ENCODE measurements at places on chromosomes 7 and 10. TPM values are rescaled to one million over a fixed set of nuclear protein-coding genes. Genes with fewer than 3 reads are reported as not detected.

HOXA7 gene
- total RNA-seq = not detected

GRCh38 chr10:11156480-11156879 lies 138.8 kb downstream of the CELF2 start:
- DNase-seq = no peak

- no peak for DNase-seq
Observed at GRCh38 chr7:122724366-122724765, 21.6 kb upstream of the RNF148 start.

DNA sequence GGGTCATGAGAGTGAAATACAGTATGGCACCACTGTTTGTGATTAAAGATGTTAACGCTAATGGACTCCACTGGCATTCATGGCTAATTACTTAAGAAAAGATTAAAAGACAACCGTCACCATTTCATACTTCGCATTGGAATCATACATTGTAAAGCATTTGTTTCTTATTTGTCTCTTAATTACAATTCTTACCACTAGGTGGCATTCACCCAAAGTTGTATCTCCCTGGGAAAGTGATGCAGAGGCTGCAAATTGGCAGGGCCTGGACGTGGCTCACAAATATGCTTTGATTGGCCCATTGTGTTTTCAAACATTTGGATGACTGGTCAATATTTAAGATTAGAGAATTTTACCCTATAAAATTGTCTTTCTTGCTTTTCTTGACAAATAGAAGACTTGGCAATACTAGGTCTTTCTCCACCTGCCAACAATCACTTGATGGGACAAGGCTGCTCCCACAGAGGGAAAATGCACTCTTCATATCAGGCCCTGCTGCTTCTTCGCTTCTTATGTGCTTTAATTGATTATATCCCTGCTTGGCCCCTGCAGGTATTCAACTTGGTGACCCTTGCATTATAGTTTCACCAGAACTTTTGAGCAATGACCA lies 72.1 kb upstream of the STARD3NL start:
- no peak for DNase-seq

DNA sequence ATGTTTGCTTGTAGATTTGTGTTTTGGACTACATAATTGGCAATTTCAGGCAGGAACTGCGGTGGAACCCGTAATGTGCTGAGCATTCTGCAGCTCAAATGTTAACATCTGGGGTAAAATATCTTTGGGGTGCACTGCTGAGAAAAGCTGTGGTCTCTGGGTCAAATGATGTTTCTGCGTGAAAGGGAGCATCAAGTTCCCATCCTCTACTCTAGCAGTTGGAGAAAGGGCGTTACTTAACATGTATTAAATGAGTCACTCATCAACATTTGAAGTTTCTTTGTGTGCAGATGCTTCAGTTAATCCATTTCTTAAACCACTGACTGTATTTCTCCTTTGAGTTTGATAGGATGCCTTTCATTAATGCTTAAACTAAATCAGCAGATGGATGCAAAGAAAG lies 273.1 kb upstream of the PITRM1 start:
- no peak for DNase-seq

GRCh38 chr10:124124123-124124768 lies 30.8 kb upstream of the CHST15 start:
- DNase-seq = no peak

MALRD1 gene
- 0.49 TPM for total RNA-seq

DENND2A gene
- 2.4 TPM for total RNA-seq
